ENCODE measurements at places on chromosomes 6 and 20.

GRCh38 chr6:146598772-146599405 lies at the start of gene ADGB:
Gene ADGB (plus strand): TSS chr6:146598972. CDS start chr6:146599041, 69 bp downstream.
- DNase-seq: no peak

DNA sequence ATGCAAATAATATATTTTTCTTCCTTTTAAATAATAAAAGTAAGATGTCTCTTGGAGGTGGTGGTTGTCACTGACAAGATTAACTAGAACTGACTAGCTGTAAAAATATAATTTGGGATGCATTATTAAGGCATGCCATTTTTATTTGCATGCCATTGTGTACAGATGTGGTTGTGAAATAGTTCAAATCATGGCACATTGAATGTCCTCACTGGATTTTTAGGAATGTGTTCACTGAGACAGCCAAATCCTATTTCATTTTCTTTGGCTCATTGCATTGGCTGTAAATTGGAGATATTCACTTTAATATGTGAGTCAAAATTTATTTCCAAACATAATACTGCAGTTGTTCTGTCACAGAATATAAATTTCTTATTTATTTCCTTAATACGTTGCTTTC lies 62.3 kb downstream of the ESR1 start:
- no peak for DNase-seq

- DNase-seq: no peak
Measured at GRCh38 chr6:96652552-96652951, 89.6 kb downstream of the FHL5 start.

DNA sequence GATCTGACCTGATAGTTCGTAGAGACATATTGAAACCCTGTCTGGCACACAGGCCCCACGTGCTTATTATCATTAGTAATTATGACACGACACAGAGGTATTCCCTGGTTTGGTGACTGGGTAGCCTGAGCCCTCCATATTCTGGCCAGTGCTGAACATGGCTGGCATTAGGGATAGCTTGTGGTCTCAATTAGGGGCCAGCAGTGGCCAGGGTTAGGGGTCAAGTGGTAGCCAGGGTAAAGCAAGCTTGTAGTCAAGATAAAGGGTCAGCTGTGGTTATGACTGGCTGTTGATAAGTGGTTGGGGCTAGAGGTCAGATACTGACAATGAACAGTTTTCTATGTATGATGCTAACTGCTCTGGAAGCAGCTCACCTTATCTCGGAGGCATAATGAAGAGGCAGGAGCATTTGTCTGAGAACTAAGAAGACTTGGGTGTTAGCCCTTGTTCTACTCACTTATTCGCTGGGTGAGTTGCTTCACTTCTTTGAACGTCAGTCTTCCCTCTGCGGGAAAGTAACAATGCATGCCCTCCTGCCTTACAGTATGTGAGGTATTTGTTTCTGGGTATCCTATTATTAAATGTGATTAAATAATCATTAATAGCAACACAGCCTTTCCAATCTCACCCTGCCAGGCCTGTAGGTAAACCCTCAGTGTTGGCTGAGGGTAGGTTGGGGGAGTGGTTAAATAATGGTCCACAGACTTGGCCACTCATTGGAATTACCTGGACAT lies 66.7 kb downstream of the VEGFA start:
- no peak for DNase-seq

- peak; percentile 28 for DNase-seq
Measured at GRCh38 chr6:166097914-166098522, 69.6 kb downstream of the TBXT start.

GRCh38 chr20:14303651-14304050 lies 33.8 kb downstream of the FLRT3 start:
- no peak for DNase-seq

GRCh38 chr6:84512391-84512790 lies 252.0 kb downstream of the TBX18 start:
- no peak for DNase-seq

GRCh38 chr6:134472046-134472445 lies 154.1 kb upstream of the SGK1 start:
- DNase-seq: no peak

DNA sequence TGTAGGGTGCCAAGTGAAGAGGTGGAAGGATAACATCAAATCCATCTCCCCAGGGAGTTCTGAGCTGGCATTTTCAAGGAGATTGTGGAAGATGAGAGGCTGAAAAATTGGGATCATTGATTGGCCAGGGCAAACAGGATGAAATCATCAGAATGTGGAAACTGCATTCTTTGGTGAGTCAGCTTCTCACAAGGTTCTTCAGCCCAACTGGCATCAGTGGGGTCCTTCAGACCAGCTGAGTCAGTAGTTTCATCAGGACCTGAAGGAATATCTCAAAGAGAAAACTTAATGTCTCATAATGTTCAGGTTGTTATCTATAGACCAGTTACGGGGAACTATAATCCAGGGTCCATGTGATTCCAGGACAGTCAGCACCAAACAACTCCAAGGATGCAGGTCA lies 195.8 kb downstream of the HAO1 start:
- no peak for DNase-seq

DNA sequence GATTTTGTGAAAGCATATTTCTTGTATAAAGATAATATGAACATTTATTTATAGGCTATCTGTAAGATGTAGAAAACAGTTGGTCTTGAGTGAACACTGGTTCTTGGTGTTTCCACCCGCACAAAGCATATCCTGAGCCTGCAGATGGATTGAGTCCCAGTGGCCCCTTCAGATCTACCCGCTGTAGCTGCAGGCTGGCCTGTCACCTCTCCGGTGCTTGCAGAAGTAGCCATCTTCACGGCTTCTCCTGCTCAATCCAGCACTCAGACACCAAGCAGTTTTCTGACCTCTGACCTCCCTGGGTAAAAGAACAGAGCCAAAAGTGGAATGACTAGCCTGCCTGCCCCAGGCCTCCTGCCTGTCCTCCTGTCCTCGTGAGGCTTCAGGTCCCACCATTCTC lies 22.7 kb downstream of the LYRM2 start:
- DNase-seq: no peak

DNA sequence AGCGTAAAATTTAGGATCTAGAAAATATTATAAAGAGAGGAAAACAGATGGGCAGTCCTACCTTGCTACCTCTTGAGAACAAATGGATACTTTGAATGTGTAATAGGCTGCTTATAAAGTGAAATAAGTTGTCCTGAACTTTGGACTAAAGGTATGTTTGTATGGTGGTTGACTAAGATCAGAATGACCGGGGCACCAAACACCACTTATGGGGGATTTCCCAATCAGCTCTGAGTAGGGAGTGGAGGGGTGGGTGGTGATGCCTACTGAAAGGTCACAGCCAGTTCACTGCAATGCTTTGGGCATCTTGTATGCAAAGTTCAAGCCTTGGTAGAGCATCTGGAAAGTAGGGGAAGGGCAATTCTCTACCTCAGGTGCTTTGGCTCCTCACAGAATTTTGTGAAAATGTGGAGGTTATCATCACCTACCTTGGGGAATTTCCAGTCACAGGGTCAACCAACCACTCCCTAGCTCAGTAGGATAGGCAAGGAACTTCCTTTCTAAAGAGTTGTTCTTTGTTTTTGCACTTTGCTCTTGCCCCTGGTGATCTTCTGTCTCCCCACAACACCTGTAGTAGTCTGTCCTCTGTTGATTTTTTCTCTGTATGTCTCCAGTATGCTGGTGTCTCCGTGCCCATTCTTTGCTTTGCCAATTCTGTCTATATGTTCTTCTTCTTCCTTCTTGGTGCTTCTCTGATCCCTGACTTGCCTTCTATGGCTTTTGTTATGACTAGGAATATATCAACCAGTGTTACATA lies at the start of gene TRIM31:
TSS of gene TRIM31 (minus strand) at position 88 of the 757 bp plus-strand sequence. CDS start 285 bp downstream, outside the sequence.
- no peak for DNase-seq

DNA sequence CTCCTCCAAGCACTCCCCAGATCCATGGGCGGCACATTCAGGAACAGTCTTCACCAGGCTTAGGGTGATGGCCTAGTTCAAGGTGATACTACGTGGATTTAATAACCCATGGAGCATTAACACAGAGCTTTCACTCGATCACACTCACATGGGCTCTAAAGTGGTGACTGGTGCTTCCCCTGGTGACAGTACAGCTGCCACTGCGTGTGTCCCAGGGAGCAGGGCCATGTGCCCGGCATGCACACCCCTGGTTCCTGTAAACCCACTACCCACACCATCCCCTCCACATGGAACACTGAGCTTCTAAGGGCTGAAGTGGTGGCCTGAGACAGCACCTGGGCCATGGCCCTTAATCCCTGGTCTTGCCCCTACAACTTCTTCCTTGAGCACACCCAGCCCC lies 27.8 kb upstream of the APMAP start:
- DNase-seq: no peak

DNA sequence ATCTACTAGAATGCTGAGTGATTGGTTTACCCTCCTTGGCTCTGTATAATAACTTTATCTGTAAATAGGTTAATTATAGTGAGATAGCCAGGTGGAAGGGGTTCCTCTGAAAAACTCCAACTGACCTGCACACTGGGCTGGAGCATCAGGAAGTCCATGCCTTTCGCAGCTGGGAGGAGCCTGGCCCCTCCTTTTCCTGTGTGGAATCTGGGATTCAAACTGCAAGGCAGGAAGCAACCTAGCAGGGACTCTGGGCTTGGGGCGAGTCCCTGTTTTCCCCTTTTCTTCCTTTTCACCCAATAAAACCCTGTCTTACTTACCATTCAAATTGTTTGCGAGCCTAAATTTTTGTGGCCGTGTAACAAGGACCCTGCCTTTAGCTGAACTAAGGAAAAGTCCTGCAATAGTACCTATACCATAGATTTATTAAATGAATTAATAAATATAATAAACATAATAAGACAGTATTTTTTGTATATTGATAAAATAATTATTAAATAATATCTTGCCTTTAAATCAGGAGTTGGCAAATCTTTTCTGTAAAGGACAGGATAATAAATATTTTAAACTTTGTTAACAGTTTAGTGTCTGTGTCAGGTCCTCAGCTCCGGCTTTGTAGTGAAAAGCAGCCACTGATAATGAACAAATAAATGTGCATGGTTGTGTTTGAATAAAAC lies 406.2 kb upstream of the MMS22L start:
- DNase-seq: no peak

DNA sequence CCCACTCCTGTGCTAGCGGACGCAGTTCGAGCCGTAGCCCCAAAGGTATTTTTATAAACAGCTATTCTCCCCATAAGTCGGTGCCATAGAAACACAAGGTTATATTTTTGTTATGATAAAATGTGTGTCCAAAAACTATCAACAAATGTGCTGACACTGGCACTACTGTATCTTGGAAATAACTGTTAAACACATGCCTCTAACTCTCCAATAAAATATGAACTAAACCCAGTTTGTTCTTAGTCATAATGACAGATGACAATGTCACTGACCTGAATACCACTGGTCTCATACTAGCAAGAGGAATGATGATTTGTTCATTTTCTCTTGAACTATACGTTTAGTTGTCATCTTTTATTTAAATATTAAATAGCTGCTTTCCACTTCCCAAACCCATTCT lies 51.4 kb upstream of the NUP153 start:
- DNase-seq: no peak

- DNase-seq: no peak
Measured at GRCh38 chr6:53154794-53155193, 6.2 kb upstream of the GCM1 start.

DNA sequence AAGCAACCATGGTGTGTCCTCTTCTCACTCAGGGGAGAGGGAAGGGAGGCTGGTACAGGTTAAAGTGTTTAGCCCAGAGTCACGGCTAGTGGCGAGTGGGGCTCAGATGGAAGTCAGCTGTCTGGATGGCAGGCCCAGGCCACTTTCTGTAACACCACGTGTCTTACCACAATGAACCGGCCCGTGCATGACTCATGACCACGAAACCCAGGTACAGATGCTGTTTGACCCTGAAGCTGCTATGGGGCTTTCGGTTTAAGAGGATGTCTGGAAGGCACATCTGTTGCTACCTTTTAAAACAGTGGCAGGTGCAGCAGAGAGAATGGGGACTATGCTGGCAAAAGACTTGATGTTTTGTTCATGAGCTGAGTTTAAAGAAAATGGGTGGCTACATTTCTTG lies 36.5 kb upstream of the MPC1 start:
- DNase-seq: peak; percentile 55

DNA sequence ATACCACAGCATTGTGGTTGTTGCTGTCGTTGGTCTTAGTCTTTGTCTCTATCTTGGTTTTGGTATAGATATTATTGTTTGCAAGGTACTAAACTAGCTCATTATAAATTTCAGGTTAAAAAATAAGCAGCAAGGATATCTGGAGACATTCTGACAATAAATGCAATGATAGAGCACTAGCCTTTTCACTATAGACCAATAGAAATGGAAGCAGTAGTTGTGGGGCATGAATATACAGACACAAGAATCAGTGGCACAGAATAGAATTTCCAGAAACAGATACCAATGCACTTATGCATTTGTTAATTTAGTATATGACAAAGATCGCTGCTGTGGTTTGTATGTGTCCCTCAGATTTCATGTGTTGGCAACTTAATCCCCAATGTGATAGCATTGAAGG lies 31.1 kb upstream of the CFAP206 start:
- DNase-seq: no peak

DNA sequence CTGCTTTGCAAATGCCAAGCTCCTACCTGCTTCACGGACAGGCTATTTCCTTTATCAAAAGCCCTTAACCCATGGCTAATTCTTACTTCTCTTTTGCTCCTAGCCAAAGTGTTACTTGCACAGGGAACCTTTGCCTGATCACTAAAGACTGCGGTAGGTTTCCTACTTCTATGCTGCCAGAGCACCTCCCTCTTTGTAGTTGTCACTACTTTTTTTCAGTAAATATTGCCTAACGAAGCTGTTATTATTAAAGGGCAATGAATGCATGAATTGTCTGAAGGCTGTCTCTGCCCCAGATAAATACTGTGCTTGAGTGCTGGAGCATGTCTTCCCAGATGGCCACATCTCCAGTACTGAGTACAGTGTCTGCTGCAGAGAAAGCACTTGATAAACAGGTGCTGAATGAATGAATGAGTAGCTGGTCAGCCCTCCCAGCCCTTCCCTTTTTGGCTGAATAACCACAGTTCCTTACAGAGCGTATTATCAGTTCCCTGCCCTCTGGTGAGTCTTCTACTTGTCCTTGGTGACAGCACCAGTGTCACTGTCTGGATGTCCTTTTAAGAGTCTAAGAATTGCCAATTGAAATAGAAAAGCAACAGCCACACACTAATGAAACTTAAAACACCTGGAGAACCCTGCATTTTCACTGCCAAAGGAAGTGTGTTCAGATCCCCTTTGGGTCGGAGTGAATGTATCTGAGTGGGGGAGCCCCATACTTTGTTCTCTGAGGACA lies 73.6 kb upstream of the TRAF3IP2 start:
- no peak for DNase-seq

GRCh38 chr6:97947841-97948240 lies 664.8 kb upstream of the MMS22L start:
- no peak for DNase-seq

GRCh38 chr6:118122801-118123200 lies 215.7 kb downstream of the SLC35F1 start:
- no peak for DNase-seq

Data from stimulated activated naive CD4-positive, alpha-beta T cell treated with Interleukin-2 at 50 U/mL for 16 hours (primary cell).